ENCODE measurements at places on chromosomes 5 and 9.

DNA sequence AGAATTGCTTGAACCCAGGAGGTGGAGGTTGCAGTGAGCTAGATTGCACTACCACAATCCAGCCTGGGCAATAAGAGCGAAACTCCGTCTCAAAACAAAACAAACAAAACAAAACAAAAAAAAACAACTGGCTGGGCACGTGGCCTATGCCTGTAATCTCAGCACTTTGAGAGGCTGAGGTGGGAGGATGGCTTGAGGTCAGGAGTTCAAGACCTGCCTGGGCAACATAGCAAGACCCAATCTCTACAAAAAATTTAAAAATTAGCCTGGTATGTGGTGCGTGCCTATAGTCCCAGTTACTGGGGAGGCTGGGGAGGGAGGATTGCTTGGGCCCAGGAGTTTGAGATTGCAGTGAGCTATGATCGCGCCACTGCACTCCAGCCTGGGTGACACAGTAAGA is 23.3 kb upstream of the WDR5 start:
- DNase-seq: no peak

- no peak for DNase-seq
Measured at GRCh38 chr5:95810305-95811125, 12.0 kb downstream of the GLRX start.

GRCh38 chr9:117034866-117035265 is 347.8 kb downstream of the TRIM32 start:
- no peak for DNase-seq

DNA sequence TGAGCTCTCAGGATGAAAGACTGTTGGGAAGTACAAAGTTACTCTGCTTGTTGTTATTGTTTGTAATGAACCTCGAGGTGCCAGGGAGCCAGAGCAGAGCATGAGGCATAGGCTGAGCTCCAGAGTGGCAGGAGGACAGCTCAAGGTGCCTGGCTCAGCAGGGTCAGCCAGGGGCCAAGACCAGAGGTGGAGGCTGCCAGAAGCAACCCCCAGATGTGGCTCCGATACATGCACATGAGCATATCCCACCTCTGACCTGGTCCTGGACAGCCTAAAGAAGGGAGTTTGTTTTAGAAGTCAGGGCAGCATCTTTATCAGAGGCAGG is 105.6 kb downstream of the PSD2 start:
- DNase-seq: no peak

DNA sequence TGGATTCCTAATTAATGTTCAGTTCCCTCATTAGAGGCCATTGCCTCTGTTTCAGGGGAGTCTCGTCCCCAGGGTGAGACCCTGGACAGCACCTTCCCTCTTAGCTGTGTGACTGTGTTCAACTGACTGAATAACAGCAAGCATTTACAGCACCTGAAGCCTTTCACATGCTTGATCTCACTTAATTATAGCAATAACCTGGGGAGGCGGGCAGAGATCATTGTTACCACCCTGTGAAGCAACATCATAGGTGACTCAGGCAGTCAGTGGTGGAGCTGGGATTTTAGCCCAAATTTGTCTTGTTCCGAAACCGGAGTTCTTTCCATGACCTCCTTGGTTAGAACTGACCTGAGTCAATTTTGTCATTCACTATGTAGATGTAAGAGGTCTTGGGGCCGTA is 105.2 kb upstream of the RAD23B start:
- no peak for DNase-seq

DNA sequence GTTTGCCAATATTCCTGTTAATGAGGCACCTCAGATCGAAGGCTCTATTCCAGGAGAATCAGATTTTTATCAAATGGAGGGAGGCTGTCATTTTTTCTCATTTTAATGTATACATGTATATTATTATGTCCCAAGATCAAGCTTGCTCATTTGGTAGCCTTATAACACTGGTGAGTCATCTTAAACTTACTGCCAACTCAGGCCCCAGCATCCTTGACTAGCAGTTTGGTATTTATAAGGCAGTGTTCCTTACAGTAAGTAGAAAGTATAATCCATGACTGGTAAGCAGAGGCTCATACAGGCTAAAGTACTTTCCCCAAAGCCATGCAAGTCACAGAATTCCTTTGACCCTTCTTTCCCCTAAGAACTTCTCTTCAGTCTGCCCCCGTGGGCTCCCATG is 90.7 kb upstream of the NR3C1 start:
- no peak for DNase-seq

GRCh38 chr5:124644138-124644537 is 102.3 kb downstream of the ZNF608 start:
- no peak for DNase-seq
